ENCODE measurements at places on chromosomes 2 and 18. TPM values are rescaled to one million over a fixed set of nuclear protein-coding genes. Genes with fewer than 3 reads are reported as not detected.

Gene TCF23
- total RNA-seq: not detected

Gene CMPK2
- total RNA-seq: 3.7 TPM

Gene DLX1
- not detected for total RNA-seq

Gene PTPN2
- 8.4 TPM for total RNA-seq

Gene QPCT
- 10.6 TPM for total RNA-seq

Gene RFTN2
- total RNA-seq: 0.92 TPM

Gene TMSB10
- total RNA-seq: 181 TPM

Gene PRKRA
- 96.2 TPM for total RNA-seq

Gene SEMA4F
- total RNA-seq: 2.4 TPM

DNA sequence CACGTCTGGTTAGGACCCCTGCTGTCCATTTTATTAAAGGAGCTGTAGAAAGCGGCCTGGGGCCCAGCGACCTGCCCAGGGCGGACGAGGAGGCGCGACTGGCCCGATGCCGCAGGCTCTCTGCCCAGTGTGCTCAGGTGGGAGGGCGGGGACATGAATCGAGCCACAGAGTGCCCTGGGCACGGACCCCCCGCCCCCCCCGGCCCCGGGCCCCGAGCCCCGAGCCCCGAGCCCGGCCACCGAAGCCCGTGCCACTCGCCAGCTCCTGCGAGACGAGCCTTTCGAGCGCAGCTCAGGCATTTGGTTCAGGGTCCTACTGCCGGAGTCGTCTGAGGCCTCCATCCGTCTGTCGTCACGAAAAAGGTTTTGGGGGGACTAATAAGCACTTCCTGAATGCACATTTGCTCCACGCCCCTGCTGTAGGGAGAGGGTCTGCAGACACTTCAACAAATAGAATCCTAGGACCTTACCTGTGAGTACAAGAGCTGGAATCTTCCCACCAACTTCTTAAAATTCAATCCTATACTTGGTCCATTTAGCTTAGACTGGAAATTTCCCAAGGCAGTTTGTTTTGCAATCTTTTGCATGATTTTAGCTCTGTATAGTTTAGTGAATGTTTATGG lies 602 bp upstream of the ADAM17 start:
- H3K4me1 ChIP-seq: peaks cover 42% of the 10 kb centered on the region
- H3K4me3 ChIP-seq: peak overlapping the region; percentile 93
- DNase-seq: no peak
- H3K27ac ChIP-seq: peak overlapping the region; percentile 96
- no peaks in the 10 kb centered on the region for H3K36me3 ChIP-seq

DNA sequence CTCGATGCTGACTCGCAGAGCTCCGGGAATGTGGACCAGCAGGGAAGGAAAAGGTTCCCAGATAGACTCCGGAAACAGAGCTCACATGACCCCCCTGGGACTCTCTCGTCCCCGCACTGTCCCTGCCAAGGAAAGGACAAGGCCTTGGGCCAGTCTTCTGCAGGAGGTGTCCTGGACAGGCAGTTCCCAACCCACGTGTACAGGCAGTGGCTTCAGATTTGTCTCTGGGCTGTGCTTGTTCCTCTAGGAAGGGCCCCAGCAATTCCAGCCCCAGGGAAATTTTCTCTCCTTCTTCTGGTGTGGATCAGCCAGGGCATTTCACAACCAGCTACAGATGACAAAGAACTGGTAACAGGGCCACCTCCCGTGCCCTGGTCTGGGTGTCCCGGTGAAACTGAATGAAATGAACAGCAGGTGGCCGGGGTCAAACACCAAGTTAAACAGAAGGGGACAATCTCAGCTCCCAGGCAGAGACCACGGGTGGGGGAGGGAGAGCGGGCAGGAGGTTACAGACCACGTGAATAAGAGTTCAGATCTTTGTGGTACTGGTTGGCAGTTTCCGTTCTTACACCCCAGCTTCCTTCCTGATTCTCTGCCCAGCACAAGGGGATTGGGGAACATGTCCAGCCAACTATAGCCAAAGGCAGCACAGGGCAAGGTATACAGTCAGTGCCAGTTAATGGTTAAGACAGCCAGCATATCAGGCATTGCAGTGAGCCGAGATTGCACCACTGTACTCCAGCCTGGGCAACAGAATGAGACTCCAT lies 52.2 kb upstream of the CAB39 start:
- peaks cover 13% of the 10 kb centered on the region for H3K4me1 ChIP-seq
- no peaks in the 10 kb centered on the region for H3K27me3 ChIP-seq
- no peak overlapping the region for H3K27ac ChIP-seq
- no peak overlapping the region for H3K4me3 ChIP-seq

- DNase-seq: no peak
- H3K4me1 ChIP-seq: no peaks in the 10 kb centered on the region
- H3K27ac ChIP-seq: no peak within 1 kb of the TSS
- H3K36me3 ChIP-seq: no peaks in the 10 kb centered on the region
- H3K27me3 ChIP-seq: peaks cover 23% of the 10 kb centered on the region
These were observed at the start of gene DIPK1C for GRCh38 chr18:74457043-74457724. TSS of gene DIPK1C (minus strand) at chr18:74457308. CDS start at chr18:74457259, 49 bp downstream.

DNA sequence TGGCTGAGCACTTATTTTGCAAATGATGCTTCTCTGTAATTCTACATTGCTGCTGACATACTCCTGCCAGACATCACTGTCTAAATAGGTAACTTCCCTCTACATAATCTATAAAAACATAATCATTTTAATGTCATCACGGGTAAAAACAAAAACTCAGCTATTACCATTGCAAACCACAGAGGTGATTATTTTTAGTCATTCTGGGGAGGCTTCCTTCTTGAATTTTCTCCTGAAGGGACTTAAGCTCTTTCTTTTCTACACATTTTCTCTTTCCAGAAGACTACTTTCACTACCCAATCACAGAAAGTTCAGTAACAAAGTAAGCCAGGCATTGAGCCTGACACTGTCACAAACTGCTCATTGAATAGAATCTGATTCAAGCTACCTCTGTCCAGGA lies 40.4 kb upstream of the NFU1 start:
- no peak overlapping the region for H3K4me3 ChIP-seq
- no peak overlapping the region for H3K27ac ChIP-seq
- H3K27me3 ChIP-seq: no peaks in the 10 kb centered on the region

- no peak overlapping the region for H3K4me3 ChIP-seq
- H3K4me1 ChIP-seq: no peaks in the 10 kb centered on the region
- DNase-seq: no peak
These were observed 301.8 kb upstream of the UBE2E3 start for GRCh38 chr2:180678625-180678972.

DNA sequence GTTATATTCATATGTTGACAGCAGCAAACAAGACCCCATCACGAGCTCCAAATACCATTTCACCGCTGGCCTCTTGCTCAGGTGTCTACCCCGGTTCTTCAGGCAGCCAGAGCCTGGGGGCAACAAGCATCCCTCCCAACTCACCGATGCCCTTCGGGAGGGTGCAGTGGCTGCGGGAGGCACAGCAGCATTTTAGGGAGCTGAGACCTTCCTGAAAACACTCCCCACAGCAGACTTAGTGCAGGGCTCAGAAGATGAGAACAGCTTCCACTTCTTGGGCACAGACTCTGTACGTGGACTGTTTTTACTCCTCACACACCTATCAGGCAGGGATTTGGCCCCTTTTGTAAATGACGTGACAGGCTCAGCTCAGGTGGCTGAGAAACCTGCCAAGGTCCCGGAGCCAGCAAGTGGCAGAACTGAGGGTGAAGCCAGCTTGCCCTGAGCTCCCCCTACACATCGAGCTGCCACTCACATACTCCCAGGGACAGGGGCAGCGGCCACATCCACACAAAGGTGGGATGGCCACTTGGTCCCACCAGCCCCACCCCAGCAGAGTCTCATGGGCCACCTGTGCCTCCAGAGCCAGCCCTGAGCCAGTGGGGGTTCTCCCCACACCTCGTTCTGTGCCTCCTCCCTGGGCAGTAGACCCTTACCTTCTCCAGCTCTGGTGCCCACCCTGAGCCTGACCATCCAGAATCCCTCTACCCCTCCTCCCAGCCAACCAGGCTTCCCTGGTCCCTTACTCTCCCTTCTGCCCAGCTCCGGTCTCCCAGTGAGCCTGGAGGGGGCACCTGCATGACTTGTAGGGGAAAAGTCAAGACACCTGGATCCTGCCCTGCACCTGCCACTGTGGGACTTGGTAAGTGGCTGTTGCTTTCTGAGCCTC lies 28.5 kb downstream of the CYP27C1 start:
- H3K4me3 ChIP-seq: no peak overlapping the region
- H3K36me3 ChIP-seq: no peaks in the 10 kb centered on the region
- no peak overlapping the region for H3K27ac ChIP-seq

GRCh38 chr18:13909141-13909940 lies 6.0 kb downstream of the MC2R start:
- no peak overlapping the region for H3K27ac ChIP-seq
- no peak overlapping the region for H3K4me3 ChIP-seq
- H3K36me3 ChIP-seq: no peaks in the 10 kb centered on the region
- DNase-seq: no peak
- H3K27me3 ChIP-seq: no peaks in the 10 kb centered on the region
- no peaks in the 10 kb centered on the region for H3K4me1 ChIP-seq

DNA sequence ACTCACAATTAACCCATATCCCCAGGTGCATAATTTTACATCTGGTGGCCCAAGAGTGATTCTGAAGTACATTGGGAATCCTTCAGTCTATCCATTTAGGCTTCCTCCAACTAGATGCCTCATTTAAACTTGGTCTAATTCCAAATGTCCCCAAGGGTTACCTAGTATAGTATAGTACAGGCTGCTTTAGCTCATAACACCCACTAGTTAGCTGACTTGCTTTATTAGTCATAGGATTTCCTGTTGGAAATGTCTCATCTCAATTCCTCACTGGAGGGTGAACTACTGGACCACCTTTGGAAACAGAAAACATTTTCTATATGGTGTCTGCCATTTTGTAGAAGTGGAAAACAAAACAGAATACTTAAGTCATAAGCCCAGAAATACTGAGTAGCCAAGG lies 202.5 kb upstream of the SESTD1 start:
- DNase-seq: no peak
- H3K4me1 ChIP-seq: no peaks in the 10 kb centered on the region
- H3K36me3 ChIP-seq: peaks cover 4% of the 10 kb centered on the region

- H3K36me3 ChIP-seq: no peaks in the 10 kb centered on the region
- no peak for DNase-seq
- peaks cover 31% of the 10 kb centered on the region for H3K4me1 ChIP-seq
These were observed 26.0 kb upstream of the FOSL2 start for GRCh38 chr2:28366496-28367282.

GRCh38 chr18:7202169-7202568 lies 28.7 kb upstream of the LRRC30 start:
- no peak overlapping the region for H3K27ac ChIP-seq
- no peaks in the 10 kb centered on the region for H3K36me3 ChIP-seq
- DNase-seq: no peak

DNA sequence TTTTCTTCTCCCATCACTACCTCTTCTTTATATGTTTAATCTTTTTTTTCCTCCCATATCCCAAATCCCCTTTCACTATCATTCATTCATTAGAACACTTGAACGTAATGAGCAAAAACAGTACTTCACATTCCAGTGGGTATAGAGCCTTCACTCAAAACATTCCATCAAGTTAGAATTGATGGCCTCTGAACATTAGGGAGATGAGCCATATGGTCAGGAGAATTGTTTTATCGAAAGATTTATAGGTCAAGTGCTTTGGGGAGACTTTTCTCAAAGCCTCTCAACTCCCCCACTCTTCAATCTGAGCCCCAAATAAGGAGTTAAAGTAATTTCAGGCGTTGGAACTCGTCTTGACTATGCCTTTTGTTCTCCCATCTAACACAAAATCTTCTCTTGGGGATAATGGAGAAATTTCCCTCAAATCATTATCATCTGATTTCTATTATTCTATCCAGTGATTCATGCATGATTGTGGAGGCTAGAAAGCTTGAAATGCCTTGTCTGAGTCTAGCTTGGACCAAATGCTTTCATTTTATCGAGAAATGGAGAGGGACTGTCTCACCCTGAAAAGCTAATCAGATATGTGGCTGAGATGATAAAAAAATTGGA lies 79.2 kb downstream of the KIAA2012 start:
- DNase-seq: no peak
- no peaks in the 10 kb centered on the region for H3K27me3 ChIP-seq
- H3K27ac ChIP-seq: no peak overlapping the region
- no peaks in the 10 kb centered on the region for H3K36me3 ChIP-seq
- peaks cover 10% of the 10 kb centered on the region for H3K4me1 ChIP-seq

- no peaks in the 10 kb centered on the region for H3K36me3 ChIP-seq
- no peaks in the 10 kb centered on the region for H3K27me3 ChIP-seq
These were observed 684.3 kb downstream of the KCNJ3 start for GRCh38 chr2:155382776-155383175.
